ENCODE measurements at places on chromosomes 1 and 21. TPM values are rescaled to one million over a fixed set of nuclear protein-coding genes. Genes with fewer than 3 reads are reported as not detected.

GRCh38 chr1:148353461-148354283, 129.4 kb downstream of the PPIAL4G start:
- no peak for DNase-seq
- H3K36me3 ChIP-seq = no peaks in the 10 kb centered on the region
- no peaks in the 10 kb centered on the region for H3K27me3 ChIP-seq
- no peaks in the 10 kb centered on the region for H3K4me1 ChIP-seq
- no peak overlapping the region for H3K4me3 ChIP-seq
- no peak overlapping the region for H3K27ac ChIP-seq

GRCh38 chr1:23278717-23279116, 61.4 kb upstream of the HTR1D start:
- no peak overlapping the region for H3K4me3 ChIP-seq
- H3K27me3 ChIP-seq = no peaks in the 10 kb centered on the region
- H3K36me3 ChIP-seq = no peaks in the 10 kb centered on the region
- no peak overlapping the region for H3K27ac ChIP-seq
- H3K4me1 ChIP-seq = no peaks in the 10 kb centered on the region

DNA sequence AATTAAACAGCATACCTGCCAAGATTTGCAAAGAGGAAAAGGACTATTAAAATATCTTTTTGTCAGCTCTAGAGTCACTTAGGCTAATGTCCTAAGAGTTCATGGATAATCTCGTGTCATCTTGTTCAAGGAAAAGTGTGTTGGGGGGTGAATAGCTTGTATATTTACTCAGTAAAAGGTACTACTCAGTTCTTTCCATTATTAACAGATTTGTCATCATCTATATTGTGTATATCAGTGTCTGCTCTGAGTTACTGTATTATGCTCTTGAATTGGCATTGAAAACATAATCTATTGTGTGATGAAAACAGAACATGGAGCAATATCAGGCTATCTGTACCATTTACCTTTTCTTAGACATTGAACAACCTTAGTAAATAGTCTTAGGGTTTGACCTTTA, 41.9 kb downstream of the SMG7 start:
- H3K27ac ChIP-seq = no peak overlapping the region
- H3K4me1 ChIP-seq = peaks cover 10% of the 10 kb centered on the region
- H3K4me3 ChIP-seq = no peak overlapping the region

DNA sequence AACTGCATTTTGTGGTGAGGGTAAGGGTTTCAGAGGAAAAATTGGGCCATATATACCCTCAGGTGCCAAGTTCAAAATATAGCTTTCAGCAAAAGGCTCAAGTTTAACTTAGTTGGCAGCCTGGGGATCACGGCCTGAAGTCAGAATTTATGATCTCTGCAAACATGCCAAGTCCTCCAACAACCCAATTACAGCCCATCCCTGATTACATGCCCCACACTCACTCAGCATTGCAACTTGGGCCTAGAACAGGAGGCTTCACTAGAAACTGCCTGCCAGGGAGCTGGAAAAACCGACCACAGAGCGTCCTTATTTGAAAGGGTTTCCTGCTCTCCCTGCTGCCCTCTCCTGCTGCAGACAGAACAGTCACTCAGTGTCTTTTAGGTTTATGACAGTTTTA, 12.4 kb downstream of the FYB2 start:
- no peaks in the 10 kb centered on the region for H3K27me3 ChIP-seq
- no peaks in the 10 kb centered on the region for H3K36me3 ChIP-seq
- peaks cover 8% of the 10 kb centered on the region for H3K4me1 ChIP-seq
- H3K27ac ChIP-seq = no peak overlapping the region
- DNase-seq = peak; percentile 24
- no peak overlapping the region for H3K4me3 ChIP-seq

DNA sequence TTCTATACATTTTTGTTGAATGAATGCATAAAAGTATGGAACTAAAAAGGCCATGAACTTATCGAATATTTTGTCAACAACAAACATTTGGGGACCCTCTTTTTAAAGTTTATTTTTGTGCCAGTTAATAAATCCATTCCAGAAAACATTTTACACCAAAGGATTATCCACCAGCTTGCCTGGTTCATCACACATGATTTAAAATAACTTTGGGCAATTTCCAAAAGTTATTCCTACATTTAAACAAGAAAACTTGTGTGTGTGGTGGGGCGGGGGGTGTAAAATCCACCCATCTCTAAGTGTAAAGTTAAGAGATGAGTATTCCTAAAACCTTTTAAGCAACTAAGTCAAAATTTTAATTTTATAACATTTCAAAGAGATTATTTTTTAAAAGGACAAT, 224.5 kb upstream of the SNX7 start:
- no peak for DNase-seq
- no peak overlapping the region for H3K4me3 ChIP-seq
- H3K36me3 ChIP-seq = no peaks in the 10 kb centered on the region
- no peaks in the 10 kb centered on the region for H3K4me1 ChIP-seq

- H3K36me3 ChIP-seq = no peaks in the 10 kb centered on the region
- no peak overlapping the region for H3K4me3 ChIP-seq
- no peak for DNase-seq
- no peak overlapping the region for H3K27ac ChIP-seq
These were observed 30.0 kb upstream of the ROR1 start for GRCh38 chr1:63743781-63744180.

DNA sequence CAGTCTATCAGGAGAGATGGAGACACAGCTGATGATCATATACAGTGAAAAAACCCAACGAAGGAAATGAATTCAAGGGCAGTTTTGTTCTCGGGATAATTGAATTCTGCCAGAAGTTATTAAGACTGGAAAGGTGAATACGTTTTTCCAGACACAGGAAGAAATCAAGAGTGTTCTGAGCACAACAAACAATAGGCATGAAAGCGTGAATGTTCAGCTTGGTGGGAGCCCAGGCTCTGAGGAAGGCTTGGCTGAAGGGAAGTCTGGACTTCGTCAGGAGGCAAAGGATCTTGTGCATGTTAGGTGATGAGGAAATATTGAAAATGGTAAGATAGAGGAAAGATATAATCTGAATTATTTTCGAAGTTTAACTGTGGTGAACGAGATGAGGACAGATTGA, 50.4 kb downstream of the CYYR1 start:
- H3K4me1 ChIP-seq = no peaks in the 10 kb centered on the region
- H3K27me3 ChIP-seq = no peaks in the 10 kb centered on the region
- H3K36me3 ChIP-seq = no peaks in the 10 kb centered on the region
- DNase-seq = no peak
- no peak overlapping the region for H3K4me3 ChIP-seq

- no peak overlapping the region for H3K4me3 ChIP-seq
- H3K4me1 ChIP-seq = peaks cover 48% of the 10 kb centered on the region
- no peaks in the 10 kb centered on the region for H3K36me3 ChIP-seq
- no peak overlapping the region for H3K27ac ChIP-seq
These were observed 20.2 kb downstream of the CAPZB start for GRCh38 chr1:19465123-19465522.

- H3K27ac ChIP-seq = no peak overlapping the region
- H3K4me3 ChIP-seq = no peak overlapping the region
- H3K27me3 ChIP-seq = no peaks in the 10 kb centered on the region
- no peaks in the 10 kb centered on the region for H3K36me3 ChIP-seq
- no peak for DNase-seq
These were observed 61.6 kb downstream of the NFIA start for GRCh38 chr1:61143821-61144424.

GRCh38 chr1:5253036-5253435, 598.6 kb downstream of the AJAP1 start:
- no peaks in the 10 kb centered on the region for H3K27me3 ChIP-seq
- H3K4me1 ChIP-seq = no peaks in the 10 kb centered on the region

DNA sequence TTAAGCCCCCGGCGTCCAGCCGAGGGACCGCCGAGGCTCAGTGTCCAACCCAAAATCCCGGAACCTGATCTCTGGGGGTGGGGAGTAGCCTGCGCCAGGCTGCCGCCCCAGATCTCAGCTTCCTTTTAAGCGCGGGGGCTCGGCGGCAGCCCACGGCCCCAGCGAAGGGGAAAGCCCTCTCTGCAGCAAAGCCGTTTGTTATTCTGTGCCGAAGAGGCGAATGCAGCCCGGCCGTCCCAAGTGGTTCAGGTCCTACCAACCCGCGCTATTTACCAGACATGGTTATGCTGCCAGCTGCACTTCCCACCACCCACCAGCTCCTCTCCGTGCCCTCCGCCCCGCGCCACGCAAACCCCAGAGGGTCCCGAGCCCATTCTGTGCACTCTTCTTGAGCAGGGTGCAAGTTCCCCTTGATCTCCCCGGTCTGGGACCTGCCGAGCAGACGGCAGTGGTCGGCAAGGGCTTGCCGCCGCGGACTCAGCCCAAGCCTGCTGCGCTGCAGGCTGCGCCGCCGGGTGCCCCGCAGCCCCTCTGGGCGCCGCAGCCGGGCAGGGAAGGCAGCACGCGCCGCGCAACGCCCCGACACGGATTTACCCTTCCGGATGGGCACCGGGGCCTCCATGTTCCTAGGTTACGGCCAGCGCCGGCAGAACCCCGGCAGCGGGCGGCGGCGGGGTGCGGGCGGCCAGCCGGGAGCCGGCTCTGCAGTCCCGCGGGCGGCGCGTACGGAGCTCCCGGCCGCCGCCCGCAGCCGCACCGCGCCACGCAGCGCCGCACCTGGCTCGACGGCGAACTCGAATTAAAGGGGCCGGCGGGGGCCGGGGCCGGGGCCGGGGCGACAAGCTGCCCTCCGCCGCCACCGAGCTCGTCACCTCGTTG, 738 bp upstream of the KCNA2 start:
- H3K36me3 ChIP-seq = no peaks in the 10 kb centered on the region
- no peak overlapping the region for H3K27ac ChIP-seq
- no peak for DNase-seq
- H3K4me3 ChIP-seq = peak overlapping the region; percentile 40
- no peaks in the 10 kb centered on the region for H3K4me1 ChIP-seq

DNA sequence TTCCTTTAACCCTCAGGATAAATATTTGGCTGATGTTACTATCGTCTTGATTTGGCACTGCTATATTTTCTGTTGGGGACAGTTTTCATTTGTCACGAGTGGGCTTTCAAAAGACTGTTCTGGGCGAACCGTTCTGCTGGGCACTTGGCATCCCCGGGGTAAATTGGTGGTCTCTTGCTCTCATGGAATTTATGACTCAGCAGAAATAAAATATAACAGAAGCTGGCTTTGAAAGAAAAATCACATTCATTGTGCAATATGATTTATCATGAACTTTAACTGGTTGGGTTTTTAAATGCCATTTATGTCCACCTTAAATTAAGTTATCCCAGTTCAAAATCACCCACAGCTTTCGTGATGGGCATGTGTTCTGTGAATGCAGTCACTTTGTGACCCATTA, 147.3 kb downstream of the KAZN start:
- H3K27ac ChIP-seq = no peak overlapping the region
- no peak overlapping the region for H3K4me3 ChIP-seq
- DNase-seq = no peak
- no peaks in the 10 kb centered on the region for H3K4me1 ChIP-seq
- H3K36me3 ChIP-seq = no peaks in the 10 kb centered on the region

GRCh38 chr1:6485168-6486101, 6.0 kb downstream of the PLEKHG5 start:
- peak overlapping the region; percentile 46 for H3K4me3 ChIP-seq
- DNase-seq = no peak
- no peaks in the 10 kb centered on the region for H3K36me3 ChIP-seq
- no peaks in the 10 kb centered on the region for H3K27me3 ChIP-seq
- H3K27ac ChIP-seq = no peak overlapping the region
- peaks cover 13% of the 10 kb centered on the region for H3K4me1 ChIP-seq

DNA sequence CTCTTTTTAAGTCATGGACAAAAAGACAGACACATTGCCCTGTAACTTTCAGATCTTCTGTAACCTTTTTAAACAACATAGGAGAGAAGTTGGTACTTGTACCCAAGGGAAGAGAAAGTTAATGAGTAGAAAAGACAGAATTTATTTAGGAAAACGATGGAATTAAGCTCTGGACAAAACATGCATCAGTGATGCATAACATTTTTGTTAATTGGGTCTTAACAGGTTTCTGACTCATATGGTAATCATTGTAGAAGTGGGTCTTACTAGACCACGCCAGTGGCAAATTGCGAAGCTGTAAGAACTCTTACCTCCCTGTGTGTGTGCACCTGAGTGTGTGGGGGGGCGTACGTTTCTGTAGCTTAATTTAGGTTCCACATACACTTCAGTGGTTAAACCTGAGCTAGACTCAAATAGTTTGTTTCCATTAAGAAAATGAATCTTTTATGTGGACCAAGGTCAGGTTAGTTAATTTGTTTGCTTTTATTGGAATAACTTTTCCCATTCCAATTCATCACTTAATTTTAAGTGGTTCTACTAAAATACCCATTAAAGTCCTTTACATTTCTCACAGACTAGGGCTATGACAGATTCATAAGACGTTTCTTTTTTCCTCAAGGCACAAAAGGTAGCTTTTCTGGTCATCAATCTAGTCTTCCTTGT, 48.1 kb downstream of the NFIA start:
- no peaks in the 10 kb centered on the region for H3K27me3 ChIP-seq
- H3K4me3 ChIP-seq = no peak overlapping the region
- H3K4me1 ChIP-seq = peaks cover 9% of the 10 kb centered on the region
- no peak for DNase-seq

DNA sequence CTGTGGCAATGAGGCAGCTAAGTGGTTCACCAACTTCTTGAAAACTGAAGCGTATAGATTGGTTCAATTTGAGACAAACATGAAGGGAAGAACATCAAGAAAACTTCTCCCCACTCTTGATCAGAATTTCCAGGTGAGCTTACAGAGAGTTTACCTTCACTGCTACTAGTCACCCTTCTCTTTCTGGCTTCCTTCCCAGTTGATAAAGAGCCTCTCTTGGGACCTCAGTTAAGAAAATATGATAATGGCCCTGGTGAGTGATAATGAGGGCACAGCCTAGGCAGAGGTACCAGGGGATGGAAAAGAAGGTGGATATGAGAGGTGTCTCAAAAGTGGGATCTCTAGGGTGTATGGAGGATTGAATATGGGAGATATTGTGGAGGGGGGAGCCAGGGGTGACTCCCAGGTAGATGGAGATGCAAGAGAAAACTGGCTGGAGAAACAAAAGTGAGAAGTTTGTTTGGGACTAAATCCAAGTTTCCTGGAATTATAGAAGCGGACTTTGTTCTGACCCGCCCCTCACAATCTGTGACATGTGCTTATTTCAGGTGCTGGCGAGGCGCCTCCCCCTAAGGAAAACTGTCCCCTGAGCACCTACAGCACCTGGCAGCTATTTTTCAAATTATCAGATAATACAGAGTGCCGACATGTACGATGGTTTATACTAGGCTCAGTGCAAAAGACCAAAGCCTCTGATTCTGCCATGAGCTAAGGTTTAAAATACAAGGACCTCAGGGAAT, 13.7 kb downstream of the MTARC2 start:
- no peaks in the 10 kb centered on the region for H3K36me3 ChIP-seq
- H3K4me3 ChIP-seq = no peak overlapping the region
- DNase-seq = peak; percentile 77
- peak overlapping the region; percentile 62 for H3K27ac ChIP-seq
- H3K27me3 ChIP-seq = no peaks in the 10 kb centered on the region

Gene DDX20
- 11.5 TPM for total RNA-seq

Gene APH1A
- total RNA-seq = 180 TPM

Gene SPRR4
- not detected for total RNA-seq

Gene GPR161
- 3.2 TPM for total RNA-seq

Gene OR2T11
- total RNA-seq = not detected

Gene LINGO4
- total RNA-seq = 0.12 TPM

Gene SMG5
- total RNA-seq = 107 TPM

Gene LCE1E
- total RNA-seq = not detected

Data from colonic mucosa (tissue), 4 donors.